Midbrain (tissue), 1 donor: ENCODE measurements at places on chromosomes 5 and 9.

DNA sequence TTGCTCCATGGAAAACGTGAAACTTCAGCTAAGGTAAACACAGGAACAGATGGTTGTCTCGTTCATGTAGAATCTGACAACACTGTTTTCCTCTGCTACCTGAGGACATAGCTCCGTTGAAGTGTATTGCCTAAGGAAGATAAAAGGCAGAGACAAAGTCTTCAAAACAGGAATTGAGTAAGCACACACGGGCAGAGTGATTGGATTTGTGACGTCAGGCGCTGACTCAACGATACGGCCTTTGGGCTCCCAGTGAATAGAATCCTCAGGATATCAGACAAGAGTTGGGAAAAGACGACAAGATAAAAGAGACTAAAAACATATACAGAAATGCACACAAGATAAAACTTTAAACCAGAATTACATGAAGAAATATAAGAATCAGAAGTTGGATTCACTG is 787.1 kb upstream of the CTNND2 start:
- DNase-seq: no peak

DNA sequence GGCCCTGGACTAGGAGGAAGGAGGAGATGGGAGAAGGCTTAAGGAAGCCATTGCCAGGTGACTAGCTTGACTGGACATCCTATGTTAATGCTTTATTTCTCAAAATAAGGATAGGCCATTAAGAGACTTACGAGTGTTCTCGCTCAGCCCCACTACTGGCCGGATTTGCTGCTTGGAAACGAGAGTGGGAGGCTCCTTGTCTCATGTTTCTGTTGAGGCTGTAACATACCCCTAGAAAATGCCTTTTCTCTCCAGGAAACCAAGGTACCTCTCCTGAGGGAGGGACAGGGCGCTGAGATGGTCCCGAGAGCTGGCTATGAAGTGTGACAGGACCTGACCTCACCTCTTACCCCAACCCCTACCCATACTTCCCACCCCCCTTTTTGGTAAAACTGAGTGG is 60.0 kb downstream of the RALGPS1 start:
- no peak for DNase-seq

- no peak for DNase-seq
Observed at GRCh38 chr5:96312383-96312782, 120.7 kb downstream of the PCSK1 start.

DNA sequence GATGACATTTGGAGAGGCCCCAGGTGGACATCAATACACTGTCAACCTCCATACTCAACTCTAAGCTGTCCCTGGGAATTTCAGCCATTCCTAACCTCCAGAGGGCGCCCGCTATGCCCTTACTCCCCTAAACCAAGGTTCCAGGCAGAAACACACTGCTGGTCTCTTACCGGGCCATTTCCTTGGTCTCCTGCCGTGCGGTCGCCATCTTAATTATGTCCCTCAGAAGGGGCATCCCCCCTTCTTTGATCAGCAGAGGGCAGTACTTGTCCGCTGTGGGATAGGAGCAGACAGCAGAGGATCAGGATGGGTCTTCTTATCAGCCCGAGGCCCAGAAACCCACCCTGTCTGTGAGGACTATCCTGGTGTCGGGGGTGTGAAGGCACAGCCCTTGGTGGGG is 9.3 kb upstream of the ZDHHC12 start:
- DNase-seq: peak; percentile 44

- DNase-seq: no peak
Observed at GRCh38 chr9:108783731-108784495, 71.9 kb downstream of the ACTL7B start.

- DNase-seq: no peak
Observed at GRCh38 chr5:59222687-59223511, 640.0 kb downstream of the RAB3C start.

GRCh38 chr9:34570376-34570775 is 19.1 kb downstream of the CNTFR start:
- no peak for DNase-seq

DNA sequence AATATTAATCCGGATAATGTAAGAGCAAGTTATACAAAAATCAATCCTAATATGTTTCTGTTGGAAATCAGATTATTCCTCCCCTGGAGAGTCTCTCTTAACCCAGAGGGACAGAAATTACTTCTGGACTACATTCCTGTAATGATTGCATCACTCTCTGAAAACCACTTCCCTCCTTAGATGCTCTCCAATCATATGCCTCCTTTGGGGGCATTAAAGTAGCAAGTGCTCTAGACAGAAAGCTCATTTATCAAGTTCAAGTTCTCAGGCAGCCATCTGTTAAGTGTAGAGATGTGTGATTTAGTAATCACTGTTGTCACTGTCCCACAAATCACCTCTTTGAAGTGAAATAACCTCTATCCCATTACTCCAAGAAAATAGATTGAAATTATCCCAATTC is 247.1 kb downstream of the SLCO4C1 start:
- no peak for DNase-seq

DNA sequence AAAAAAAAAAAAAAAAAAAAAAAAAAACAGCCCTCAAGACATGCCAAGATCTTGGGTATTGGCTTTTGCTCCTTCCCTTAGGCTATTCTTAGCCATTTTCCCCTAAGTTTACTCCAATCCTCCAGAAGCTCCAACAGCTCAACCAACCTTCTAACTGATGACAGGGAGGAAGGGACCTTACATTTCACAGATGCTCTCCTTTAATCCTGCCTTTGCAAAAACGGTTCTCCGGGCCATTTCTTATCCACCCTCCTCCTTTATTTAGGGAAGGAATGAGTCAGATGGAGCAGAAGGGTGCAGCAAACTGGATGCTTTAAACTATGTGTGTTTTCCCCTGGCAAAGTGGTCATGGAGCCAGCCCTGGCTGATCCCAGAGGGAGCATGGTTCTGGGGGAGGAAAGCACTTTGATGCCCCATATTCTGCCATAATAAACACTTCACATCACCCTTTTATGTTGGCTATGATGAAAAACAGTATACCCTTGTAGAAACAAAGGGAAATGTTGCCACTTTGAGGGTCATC is 369.4 kb upstream of the DMAC1 start:
- DNase-seq: no peak

- no peak for DNase-seq
Observed at GRCh38 chr5:77379558-77380061, 112.5 kb downstream of the WDR41 start.

DNA sequence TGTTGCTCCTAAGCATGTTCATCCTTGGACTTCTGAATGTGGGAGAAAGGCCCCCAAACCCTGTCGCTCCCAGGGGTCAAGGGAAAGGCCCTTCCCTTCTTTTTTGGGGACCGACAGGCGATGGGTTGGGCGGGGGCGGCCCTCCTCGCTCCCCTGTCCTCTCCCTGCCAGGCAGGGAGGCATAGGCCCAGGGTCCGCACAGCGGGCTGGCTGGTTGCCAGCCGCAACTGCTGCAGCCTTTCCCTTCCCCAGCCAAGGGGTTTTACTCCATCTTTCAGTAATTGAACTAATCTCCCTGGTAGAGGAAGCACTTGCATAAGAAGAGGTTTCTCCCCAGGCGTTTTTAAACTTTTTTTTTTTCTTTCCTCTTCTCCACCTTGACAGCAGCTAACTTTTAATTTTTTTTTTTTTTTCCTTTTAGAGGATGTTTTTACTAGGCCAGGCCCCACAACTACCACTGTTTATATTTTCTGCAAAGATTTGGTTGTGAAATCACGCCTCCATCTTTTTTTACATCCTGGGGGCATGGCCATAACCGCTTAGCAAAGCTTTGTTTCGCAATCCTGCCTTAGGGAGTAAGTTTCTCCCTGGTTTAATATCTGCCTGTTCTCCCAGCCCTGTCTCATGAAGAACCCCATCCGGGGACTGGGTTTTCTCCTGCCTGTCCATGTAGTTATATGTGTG is 216.9 kb upstream of the ZNF608 start:
- no peak for DNase-seq

DNA sequence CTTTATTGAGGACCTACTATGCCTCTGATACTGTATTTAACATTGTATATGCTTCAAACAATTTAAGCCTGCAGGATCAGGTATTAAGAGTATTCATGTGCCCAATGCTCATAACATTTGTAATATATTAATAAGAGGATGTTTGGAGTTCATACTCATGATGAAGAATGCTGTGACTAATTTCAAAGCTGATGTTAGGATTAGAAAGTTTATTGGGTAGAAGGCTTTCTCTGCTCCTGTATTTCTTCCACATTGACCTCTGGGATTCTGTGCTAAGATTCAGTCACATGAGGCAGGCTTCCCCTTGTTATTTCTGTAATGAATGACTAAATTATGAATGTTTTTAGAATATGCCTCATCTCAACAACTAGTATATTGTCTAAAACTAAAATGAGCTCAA is 456.4 kb downstream of the NFIB start:
- DNase-seq: no peak

DNA sequence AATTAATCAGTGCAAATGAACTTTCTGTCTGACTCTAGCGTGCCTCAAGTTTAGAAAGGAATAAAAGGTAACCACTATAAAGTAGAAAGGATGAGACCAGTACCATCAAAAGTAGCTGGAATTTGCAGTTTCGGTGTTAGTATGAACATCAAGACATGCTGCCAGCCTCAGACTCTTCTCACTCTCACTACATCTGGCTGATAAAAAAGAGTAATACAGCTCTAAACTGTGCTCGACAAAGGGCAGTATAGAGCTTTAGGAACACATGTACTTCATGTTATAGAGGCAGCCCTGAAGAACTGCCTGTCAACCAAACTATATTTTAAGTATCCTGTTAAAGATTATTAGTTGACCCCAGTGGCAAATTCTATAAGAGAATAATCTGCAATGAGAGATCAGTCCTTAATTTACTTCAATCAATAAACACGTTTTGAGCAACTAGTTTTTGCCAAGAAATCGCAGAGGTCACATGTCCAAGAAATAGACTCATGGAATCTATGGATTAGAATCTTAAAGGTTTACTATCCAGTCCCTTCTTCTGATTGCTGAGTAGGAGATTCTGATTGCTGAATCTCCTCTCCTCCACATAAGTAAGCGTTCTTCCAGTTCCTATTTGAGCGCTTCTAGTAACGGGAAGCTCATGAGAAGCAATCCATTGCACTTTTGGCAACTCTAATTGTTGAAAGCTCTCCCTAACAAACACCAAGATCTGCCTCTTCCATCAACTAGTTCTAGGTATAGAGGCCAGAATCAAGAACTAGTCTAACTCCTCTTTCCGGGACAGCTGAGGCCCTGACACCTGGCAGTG is 941 bp downstream of the XPA start:
- peak; percentile 73 for DNase-seq

DNA sequence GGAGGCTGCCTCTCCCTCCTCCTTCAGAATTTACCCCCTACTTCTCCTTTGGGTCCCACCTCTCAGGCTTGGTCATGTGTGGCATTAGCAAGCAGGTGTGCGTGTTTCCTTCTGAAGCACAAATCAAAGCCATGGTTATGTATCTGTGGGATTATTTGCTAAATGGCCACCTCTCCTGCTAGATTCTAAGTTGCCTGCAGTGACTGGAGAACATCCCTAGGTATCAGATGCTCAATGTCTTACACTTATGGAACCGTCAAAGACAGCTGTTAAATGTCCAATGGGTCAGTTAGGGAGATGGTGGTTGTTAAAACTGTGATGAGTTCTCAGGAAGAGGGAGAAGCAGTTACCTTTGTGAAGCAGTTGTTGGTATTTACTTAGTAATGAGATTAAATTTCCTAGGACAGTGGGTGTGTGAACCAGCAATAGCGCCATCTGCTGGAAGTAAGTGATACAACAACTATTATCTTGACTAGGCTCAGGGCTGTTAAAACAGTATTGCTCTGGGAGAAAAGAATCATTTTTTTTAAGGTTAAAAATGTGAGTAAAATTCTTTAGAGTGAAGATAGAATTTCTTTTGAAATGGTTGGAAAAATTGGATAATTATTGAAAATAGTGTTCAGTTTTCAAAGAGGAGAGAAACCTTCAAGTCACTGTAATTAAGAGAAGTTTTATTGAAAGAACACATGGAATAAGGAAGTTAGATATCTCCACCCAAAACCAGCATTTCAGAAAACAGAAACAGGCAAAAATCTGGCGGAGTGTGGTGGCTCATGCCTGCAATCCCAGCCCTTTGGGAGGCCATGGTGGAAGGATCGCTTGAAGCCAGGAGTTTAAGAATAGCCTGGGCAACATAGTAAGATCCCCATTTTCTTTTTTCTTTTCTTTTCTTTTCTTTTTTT is 71.3 kb downstream of the TMC1 start:
- DNase-seq: peak; percentile 69

GRCh38 chr9:89538871-89539270 is 41.0 kb upstream of the SEMA4D start:
- DNase-seq: no peak

- no peak for DNase-seq
Observed at GRCh38 chr5:856531-857425, 6.0 kb upstream of the ZDHHC11 start.

DNA sequence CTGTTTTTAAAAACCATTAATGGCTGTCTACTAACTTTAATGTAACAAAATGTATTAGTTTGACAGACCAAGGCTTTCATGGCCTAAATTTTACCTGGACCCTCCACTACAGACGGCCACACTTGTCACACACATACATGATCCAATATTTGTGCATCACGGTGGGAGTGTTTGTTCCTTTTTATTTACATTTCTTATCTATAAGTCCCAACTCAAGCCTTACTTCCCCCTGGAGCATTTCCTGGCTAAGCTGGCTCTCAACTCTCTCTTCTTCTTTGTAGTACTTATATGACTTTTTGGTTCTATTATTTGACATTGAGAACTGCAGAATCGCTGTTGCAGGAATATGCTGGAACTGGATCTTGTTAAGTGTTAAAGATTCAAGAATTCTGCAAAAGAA is 534.4 kb downstream of the RAB3C start:
- no peak for DNase-seq

DNA sequence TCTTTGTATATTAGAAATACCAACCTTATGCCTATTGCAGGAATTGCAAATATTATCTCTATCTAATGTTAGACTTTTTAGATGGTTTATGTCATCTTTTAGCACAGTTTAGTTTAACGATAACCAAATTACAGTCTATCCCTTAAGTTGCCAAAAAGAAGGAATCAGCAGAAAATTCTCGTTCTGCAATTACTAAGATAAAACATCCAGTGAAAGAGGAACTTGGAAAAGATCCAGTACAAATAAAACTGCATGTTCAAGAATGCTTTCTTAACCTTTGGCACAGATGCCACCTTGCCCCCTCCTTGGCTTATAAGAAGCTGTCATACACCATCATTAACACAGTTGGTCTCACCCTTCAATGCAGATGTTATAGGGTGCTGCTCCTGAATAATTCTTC is 124.0 kb downstream of the SEMA5A start:
- DNase-seq: no peak
